ENCODE measurements at places on chromosomes 16 and 17.

GRCh38 chr16:20881503-20881878 is 18.7 kb downstream of the DCUN1D3 start:
- peak; percentile 35 for DNase-seq

- peak; percentile 59 for DNase-seq
Measured at GRCh38 chr16:15572329-15573001, 70.5 kb downstream of the MARF1 start.

- DNase-seq: no peak
Measured at GRCh38 chr17:76004750-76005262, 4.2 kb downstream of the CDK3 start.

DNA sequence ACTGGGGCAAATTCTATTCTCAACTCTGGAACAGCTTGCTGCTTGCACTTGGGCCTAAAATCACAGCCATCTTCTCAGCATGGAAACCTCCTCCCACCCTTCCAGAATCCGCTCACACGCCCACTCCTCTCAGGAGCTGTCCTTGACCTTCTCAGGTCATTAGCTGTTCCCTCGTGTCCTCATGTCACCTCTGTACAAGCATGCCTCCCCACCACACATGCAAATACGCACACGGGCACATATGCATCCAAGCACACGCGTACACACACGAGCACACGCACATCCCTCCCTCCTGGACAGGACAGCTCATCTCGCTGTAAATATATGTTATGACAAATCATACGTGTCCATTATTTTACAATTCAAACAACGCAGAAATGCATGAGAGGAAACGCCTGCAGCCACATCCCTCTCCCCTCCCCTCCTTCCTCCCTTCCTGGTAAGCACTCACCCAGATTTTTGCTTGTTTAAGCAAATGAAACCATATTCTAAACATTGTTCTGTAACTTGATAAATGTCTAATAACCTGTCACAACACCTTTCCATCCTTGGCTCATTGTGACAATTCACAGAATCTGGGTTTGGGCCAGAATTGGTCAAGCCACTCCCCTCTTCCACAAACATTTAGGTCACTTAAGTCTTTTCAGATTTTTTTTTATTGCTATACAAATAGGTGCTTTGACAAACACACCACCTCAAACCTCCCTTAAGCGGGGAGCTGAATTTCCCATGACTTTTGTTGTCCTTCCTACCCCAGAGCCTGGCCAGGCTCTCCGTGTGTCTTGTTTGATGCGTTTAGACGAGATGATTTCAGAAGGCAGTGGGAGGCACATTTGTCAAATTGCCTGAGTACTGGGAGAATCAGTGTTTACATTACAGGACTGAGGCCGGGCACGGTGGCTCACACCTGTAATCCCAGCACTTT is 41.7 kb downstream of the DNAH17 start:
- no peak for DNase-seq

DNA sequence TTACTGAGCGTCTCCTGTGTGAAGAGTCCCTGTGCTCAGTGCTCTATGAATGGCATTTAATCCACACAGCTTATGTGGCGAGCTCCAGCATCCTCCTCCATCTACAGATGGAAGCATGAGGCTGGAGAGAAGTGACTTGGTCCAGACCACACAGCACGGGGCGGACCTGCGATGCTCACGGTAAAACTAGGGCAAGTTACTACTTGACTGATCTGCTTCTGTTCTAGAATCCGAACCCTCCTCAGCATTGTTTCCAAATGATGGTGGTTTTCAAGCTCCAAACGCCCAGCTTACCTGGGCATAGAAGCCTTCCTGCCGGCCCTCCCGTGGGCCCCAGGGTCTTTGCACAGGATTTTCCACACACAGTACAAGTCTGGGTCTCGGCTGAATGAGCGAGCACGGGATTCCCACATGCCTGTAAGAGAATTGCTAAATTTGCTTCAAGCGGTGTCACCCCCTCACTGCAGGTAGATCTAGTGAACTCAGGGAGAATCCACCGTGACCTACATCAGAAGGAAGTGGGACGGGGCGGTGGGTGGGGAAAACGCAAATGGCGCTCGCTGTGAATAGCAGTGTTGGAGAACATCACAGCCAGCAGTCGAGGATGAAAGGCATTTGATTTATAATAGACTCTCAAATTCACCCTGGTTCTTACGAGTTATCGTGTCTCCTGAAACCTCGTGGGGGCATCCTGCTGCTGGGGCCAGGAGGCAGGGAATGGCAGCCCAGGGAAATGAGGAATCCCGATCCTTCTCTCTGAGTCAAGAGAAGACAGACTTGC is 101.1 kb downstream of the CMIP start:
- no peak for DNase-seq
